ENCODE measurements at places on chromosomes 13 and 19.
A peak's percentile ranks its signal among the peaks of the same experiment; 100 is the strongest.

DNA sequence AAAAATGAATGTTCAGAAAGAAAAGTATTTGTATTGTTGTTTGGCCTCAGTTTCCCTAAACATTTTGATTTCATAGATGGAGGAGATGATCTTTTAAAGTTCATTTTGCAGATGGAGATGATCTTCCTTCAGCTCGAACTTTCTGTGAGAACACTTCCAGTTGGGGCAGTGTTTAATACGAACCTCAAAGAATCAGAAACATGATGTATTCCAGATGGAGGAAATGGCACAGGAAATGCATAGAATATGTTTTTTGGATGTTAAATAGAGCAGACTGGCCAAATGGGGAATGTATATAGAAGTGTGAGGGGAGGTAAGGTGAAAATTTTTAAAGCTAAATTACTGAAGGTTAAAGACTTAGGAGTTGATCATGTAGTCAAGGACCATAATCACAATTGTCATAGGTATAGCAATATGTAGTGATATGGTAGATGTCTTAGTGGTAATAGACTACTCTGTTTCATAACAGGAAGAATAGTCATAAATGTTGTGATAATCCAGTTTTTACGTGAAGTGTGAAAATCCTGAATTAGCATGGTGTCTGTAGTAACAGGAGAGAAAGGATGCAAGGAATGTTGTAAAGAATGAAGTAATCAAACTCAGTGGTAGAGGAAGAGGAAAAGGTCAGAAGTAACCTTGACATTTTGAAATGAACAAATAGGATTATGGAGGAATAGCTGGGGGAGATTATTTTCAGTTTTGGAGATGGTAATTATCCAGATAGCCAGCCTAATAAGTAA is 5.1 kb downstream of the RAP2A start:
- DNase-seq: no peak

GRCh38 chr19:5492281-5492634 is 37.0 kb downstream of the ZNRF4 start:
- DNase-seq: no peak

DNA sequence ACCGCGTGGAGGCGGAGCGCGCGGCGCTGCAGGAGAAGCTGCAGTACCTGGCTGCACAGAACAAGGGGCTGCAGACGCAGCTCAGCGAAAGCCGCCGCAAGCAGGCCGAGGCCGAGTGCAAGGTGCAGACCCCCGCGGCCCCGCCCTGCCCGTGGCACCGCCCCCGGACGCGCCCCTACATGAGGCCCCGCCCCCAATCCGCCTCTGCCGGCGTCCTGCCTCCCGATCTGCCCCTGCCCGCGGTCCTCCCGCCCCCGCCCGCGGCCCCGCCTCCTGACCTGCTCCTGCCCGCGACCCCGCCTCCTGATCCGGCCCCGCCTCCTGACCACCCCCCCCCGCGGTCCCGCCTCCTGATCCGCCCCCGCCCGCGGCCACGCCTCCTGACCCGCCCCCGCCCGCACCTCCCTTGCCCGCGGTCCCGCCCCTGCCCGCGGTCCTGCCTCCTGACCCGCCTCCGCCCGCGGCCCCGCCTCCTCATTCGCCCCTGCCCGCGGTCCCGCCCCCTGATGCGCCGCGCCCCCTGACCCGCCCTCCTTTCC is 11.7 kb downstream of the PRR36 start:
- DNase-seq: peak; percentile 84

- no peak for DNase-seq
These were observed 250 bp downstream of the SPRY2 start for GRCh38 chr13:80340651-80341100.

DNA sequence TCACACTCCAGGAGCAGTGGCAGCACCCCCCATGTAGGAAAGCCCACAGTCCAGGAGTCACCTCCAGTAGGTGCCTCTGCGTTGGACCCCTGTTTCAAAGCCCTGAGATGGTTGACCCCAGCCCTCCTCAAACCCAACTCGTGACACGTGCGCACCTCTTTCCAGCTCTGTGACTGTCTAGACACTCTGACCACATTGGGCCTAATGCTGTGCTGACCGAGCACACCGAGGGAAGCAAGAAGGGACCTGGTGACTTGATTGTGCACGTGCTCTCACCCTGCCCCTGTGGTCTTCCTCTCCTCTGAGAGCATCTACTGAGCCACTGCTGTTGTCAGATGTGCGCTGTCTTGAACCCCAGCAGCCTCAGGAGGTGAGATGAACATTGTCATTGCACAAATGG is 22.9 kb upstream of the SLC35E1 start:
- DNase-seq: no peak

- DNase-seq: peak; percentile 95
These were observed 8.9 kb downstream of the ISYNA1 start for GRCh38 chr19:18428787-18429674.

Data from astrocyte of the hippocampus (primary cell).